PC-9 (cell line): ENCODE measurements at places on chromosomes 13 and 19. TPM values are rescaled to one million over a fixed set of nuclear protein-coding genes. Genes with fewer than 3 reads are reported as not detected.

DNA sequence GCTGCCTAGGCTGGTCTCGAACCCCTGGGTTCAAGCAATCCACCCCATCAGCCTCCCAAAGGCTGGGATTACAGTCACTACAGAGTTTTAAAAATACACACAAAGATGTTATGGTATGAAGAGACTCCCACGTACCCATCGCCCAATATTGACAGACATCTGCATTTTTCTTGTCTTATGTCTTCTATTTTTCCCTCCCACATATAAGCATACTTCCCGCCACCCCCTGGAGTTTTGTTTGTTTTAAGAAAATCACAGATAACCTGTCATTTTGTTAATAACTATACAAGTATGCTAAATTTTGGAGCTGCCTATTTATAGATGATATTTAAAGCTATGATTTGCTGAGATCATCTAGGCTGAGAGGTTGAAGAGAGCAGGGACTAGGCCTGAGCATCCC, 6.2 kb upstream of the SMG9 start:
- no peaks in the 10 kb centered on the region for H3K36me3 ChIP-seq
- H3K4me3 ChIP-seq = no peak overlapping the region
- no peak overlapping the region for H3K27ac ChIP-seq
- DNase-seq = no peak
- H3K27me3 ChIP-seq = no peaks in the 10 kb centered on the region
- H3K4me1 ChIP-seq = peaks cover 66% of the 10 kb centered on the region

- no peak overlapping the region for H3K27ac ChIP-seq
- H3K27me3 ChIP-seq = no peaks in the 10 kb centered on the region
- DNase-seq = no peak
- H3K4me3 ChIP-seq = no peak overlapping the region
- peaks cover 2% of the 10 kb centered on the region for H3K4me1 ChIP-seq
Measured at GRCh38 chr19:889662-890295, 3.2 kb downstream of the MED16 start.

KCNJ14 gene
- total RNA-seq = 5.4 and 8.3 TPM in 2 replicates

NCR1 gene
- total RNA-seq = not detected in 2 replicates

- peak overlapping the region; percentile 64 for H3K27ac ChIP-seq
- H3K27me3 ChIP-seq = no peaks in the 10 kb centered on the region
- H3K4me3 ChIP-seq = no peak overlapping the region
- peaks cover 41% of the 10 kb centered on the region for H3K4me1 ChIP-seq
- no peaks in the 10 kb centered on the region; the same call in 1 of the 2 replicates for H3K36me3 ChIP-seq
Measured at GRCh38 chr13:110388108-110388943, 81.2 kb downstream of the COL4A2 start.

- H3K27me3 ChIP-seq = no peaks in the 10 kb centered on the region
- H3K36me3 ChIP-seq = no peaks in the 10 kb centered on the region
- H3K4me3 ChIP-seq = no peak overlapping the region
- H3K4me1 ChIP-seq = peaks cover 15% of the 10 kb centered on the region
- H3K27ac ChIP-seq = no peak overlapping the region
Measured at GRCh38 chr19:7383284-7383683, 34.5 kb downstream of the ARHGEF18 start.

DNA sequence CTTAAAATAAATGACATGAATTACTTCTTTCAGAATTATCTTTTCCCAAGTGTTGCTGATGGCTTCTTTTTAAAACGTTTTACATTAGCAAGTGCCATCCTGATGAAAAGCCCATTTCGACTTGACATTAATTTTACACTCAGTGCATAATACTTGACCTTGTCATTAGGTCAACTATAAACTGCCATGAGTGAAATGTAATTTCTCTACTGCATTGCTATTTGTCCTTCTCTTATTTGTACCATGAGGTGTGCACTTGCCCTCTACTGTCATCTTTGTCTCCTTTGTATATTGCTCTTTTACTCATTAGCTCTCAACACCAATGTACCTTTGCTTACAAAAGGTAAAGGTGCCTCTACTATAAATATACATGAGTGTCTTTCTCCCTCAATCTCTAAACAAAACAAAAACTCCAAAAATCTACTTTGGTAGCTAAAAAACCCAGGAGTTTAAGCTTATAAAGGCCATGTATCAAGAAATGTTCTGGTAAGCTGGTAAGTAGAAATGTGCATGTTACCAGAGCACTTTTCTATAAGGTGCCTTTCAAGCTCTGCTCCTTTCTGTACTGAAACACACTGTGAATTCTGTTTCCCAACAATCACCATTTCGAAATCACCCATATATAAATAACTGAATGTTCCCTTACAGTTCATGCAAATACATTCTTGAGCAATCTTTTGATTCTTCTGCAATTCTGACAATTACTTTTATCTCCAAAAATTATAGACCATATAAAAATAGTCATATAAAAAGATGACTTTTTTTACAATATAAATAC, 351.4 kb downstream of the SLITRK5 start:
- no peaks in the 10 kb centered on the region for H3K36me3 ChIP-seq
- no peaks in the 10 kb centered on the region for H3K4me1 ChIP-seq
- no peak overlapping the region for H3K4me3 ChIP-seq
- DNase-seq = no peak
- no peaks in the 10 kb centered on the region for H3K27me3 ChIP-seq

DNA sequence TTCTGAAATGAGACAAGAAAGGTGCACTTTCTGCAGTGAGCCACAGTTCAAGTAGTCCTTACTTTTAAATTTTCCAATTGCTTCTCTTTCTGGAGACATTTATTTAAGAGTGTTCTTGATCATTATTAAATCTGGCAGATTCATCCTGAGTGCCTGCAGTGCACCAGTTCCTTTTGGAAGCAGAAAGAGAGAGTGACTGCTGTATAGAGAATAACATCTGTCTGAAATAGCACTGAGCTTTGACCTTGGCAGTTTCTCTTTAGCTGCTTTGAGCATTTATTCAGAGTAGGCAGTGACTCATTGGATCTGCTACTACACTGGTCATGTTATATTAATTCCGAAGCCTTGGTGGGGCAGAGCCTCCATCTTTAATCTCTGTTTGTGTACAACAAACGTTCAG, 1373.7 kb downstream of the PCDH9 start:
- H3K27me3 ChIP-seq = no peaks in the 10 kb centered on the region
- H3K4me3 ChIP-seq = no peak overlapping the region
- no peaks in the 10 kb centered on the region for H3K36me3 ChIP-seq
- DNase-seq = no peak
- no peak overlapping the region for H3K27ac ChIP-seq

GRCh38 chr13:40095695-40096356, 440.4 kb downstream of the COG6 start:
- DNase-seq = no peak
- H3K36me3 ChIP-seq = no peaks in the 10 kb centered on the region
- no peaks in the 10 kb centered on the region for H3K27me3 ChIP-seq
- H3K4me3 ChIP-seq = no peak overlapping the region
- H3K4me1 ChIP-seq = no peaks in the 10 kb centered on the region

SAE1 gene
- 133 and 148 TPM in 2 replicates for total RNA-seq

LYPD5 gene
- 2.6 and 2.9 TPM in 2 replicates for total RNA-seq

- H3K27me3 ChIP-seq = no peaks in the 10 kb centered on the region
- DNase-seq = no peak
- H3K27ac ChIP-seq = no peak overlapping the region
- H3K4me1 ChIP-seq = no peaks in the 10 kb centered on the region
Measured at GRCh38 chr13:66984241-66984640, 245.9 kb downstream of the PCDH9 start.

ZNF805 gene
- 13.5 and 19.8 TPM in 2 replicates for total RNA-seq
